IMR-90 (cell line): ENCODE measurements at places on chromosomes 7 and 10.

DNA sequence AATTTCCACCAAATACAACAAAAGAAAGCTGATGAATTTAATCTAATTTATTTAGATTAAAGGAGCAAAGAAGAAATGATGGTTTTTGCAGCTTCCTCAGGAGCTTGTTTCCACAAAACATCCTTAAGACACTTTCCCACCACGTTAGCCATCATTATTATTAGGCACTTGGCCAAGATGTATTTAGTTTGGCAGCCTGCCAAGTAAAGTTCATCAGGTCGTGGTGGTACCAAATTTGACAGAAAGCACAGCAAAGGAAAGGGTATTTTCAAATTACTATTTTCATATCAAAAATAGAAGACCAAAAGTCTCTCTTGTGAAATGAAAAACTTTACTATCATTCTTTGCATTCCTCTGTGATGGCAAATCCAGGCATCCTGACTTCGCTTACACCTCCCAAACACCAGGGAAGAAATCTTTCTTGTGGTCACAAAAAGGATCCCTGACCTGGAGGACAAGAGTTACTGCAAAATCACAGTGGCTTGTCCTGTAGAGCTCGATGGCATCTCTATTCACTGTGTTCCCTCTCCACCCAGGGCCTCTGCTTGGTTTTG, 123.1 kb upstream of the INHBA start:
- DNase-seq: peak; percentile 28

GRCh38 chr7:156099085-156099484, 286.8 kb upstream of the SHH start:
- no peak for DNase-seq

DNA sequence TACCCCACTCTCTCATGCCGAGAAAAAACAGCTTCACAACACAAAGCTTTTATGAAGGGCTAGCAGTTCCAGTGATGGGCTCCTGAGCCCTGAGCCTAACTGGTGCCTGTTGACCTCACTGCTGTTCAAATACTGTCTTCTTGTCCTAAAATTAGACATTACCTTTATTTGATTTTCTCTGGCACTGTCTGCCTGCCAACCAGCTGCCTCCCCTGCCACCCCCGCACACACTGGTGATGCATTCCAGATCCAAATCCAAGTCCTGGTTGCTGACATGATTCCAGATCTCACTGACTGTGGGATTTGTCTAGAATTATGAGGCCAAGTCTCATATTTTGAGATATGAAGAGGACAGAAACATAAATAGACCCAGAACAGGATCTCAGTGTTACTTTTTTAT, 816.2 kb downstream of the NRG3 start:
- no peak for DNase-seq

DNA sequence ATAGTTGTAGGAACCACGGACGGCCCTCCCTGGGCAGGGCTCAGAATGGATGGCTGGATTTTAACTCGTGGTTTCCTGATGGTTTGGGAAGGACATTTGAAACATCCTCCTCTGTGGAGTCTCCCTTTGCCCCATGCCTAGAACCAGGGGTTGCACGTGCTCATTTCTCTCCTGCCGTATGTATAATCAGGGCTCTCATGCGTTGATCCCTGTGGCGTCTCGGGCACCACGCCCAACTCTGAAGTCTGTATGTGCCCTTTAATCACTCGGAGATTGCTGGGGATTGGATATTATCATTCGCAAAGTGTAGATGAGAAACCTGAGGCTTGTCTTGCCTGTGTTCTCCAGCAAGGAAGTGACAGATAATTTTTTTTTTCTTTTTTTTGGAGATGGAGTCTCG, 257.1 kb downstream of the CAMK1D start:
- no peak for DNase-seq
